Lung (tissue), 17 donors: ENCODE measurements at places on chromosomes 1 and 21. TPM values are rescaled to one million over a fixed set of nuclear protein-coding genes. Genes with fewer than 3 reads are reported as not detected.

- DNase-seq = peak; percentile 40
These were observed 6.4 kb downstream of the PLPPR4 start for GRCh38 chr1:99270646-99271045.

DNA sequence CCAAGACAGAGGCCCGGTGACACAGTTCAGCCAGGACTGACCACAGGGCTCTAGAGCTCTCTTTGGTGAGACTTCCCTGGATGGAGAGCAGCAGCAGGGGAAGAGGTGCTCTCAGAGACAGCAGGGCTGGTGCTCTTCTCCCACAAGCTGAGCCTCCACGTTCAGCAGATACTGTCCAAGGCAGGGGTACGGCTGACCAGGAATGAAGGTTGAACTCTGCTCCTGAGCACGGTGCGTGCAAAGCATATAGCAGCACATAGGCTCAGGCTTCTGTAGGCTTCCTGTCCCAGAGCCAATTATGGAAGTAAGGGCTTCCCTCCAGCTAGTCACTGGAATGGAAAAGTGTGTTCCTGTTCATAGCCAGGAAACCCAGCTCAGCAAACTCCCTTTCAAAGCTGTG, 23.9 kb downstream of the DMBX1 start:
- DNase-seq = no peak

KLHDC9 gene
- polyA plus RNA-seq = 8.6 TPM

DNA sequence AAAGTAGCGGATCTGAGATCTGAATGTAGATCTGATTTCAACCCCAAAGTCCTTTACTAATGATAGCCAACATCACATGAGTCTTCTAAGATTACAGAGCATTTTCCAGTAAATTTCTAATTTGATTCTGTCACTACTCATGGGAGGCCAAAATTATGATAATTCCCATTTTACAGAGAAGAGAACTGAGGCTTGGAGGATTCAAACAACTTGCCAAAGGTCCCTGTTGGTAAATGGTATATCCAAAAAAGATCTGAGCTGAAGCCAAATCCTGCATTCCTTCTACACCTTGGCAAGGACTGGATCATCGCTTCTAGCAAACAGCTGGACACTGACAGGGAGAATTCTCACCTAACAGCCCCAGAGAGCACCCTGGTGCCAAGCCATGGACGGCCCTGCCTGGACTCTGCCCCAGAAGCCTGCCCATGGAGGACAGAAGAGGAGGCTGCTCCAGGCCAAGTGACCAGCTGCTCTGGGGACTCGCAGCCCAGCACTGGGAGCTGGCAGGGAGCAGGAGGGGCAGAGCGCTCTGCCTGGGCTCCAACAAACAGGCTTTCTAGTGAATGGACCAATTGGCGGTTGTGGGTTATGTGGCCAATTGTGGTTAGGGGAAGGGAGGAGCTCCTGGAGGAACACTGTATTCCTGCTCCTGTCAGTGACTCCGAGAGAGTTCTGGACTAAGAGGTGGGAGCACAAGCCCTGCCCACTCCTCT, 6.4 kb upstream of the CSF1 start:
- no peak for DNase-seq

- DNase-seq = no peak
These were observed 44.7 kb upstream of the TENT5B start for GRCh38 chr1:27057389-27057788.

DNA sequence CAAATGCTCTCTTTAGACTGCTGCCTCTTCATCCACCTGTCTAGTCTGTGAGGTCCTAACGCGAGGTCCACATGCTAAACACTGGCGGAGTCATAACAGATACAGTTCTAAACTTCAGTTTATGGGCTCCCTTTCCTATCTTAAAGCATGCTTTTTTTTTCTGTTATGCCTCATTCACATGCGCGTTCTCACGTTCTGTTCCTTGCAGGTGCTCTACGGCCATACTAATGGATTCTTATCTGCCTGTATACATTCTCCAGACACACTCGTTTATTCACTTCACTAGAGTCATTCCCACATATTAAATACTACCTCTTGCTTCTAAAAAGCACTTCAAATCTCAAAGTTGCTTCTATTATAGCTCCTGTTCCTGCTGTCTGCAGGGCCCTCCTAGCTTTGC, 38.7 kb downstream of the PHC2 start:
- no peak for DNase-seq

DNA sequence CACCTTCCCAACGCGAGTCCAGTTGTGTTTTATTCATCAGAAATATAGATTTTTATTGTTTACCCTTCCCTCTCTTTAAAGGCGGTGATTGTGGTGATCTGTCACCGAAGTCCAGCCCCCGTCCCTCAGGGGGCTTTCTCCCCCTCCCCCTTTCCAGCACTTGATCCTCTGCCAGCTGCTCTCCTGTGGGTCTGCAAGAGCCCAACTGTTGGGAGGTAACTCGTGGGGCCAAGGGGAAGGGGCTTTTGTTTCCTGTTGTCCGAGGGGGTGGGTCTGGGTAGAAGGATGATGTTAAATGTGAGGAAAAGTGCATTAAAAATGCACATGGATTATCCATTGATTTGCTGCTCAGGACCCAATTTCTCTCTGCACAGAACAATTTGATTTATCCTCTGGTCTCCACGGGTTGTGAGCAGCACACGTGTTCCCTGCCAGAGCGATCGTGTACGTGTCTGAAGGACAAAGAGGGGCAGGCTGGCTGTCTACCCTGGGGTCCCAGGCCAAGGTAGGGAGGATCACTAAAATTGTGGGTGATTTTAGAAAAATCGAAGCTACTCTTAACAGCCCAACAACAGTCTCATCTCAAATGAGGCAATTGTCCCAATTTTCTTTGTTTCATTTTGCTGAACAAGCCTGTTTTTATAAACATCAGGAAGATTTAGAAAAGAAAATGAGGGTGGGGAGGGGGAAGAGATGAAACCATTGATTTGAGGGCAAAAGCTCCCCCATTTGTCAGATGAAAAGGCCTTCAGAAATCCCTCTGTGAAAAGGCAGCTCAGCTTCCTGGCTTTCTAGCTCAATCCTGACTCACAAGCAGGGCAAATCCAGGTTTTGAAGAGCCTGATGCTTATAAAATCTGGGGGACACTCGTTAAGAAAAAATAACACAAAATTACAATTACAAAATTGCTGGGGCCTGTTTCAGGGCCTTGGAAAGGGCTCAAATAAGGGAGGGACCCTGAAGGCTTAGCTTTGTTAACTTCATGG, 176.2 kb downstream of the RHOU start:
- DNase-seq = no peak

RBP7 gene
- 9.8 TPM for polyA plus RNA-seq

DNA sequence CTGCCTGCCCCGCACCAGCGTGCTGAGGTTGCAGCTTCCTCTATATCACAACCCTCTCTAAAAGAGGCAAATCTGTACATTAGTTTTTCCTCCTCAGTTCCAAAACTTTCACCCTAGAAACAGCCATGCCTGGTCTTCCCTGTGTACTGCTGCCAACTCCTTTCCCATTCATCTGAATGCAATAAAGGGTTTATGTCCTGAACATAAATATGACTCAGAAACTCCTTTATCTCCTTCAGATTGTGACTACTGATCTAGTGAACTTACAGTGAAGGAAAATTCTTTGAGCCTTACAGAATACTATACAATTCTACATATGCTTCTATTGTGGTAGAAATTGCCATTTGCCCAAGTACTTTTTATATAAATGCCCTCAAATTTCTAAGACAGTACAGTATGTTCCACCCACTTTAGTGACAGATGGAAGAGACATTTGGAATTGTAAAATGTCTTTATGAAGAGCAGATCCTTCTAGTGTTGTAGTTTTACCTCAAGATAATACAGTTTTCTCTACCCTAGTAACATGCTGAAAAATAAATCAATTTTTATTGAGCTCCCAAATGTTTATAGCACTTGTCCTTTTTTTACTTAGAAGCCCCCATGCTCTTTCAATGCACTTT, 345.1 kb upstream of the SNX7 start:
- DNase-seq = peak; percentile 35

- DNase-seq = no peak
These were observed 508.6 kb downstream of the RWDD3 start for GRCh38 chr1:95742591-95743089.

GRCh38 chr1:184075055-184076029, 23.8 kb downstream of the TSEN15 start:
- peak; percentile 40 for DNase-seq

DNA sequence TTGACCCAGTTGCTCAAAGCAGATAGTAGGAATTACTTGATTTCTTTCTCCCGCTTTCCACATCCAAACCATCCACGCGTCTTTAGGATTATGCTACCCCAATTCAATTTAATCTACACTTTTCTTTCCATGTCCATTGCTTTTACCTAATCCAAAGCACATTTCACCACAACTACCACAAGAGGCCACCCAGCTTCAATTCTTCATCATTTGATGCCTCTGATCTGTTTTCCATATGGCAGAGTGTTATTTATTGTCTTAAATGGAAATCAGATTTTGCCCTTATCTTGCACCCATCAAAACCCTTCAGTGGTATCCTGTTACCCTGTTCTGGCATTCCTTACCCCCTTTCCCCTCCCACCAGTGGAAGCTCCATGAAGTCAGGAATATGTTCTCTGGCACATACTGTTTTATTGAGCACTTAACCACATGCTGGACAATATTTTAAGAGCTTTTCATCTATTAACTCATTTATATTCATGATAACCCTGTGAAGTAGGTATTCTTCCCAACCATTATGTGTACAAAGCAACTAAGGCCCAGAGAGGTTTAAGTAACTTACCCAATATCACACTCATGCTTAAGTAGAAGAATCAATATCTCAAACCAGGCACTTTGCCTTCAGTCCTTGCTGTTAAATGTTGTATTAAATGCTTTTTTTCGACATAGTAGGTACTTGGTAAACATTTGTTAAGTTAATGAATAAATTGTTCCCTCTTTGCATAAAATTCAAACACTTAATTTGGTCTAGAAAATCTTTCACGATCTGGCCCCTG, 34.6 kb downstream of the CLIC4 start:
- DNase-seq = no peak

AGMAT gene
- polyA plus RNA-seq = 0.46 TPM

GSTM5 gene
- 7.9 TPM for polyA plus RNA-seq

TEX38 gene
- polyA plus RNA-seq = not detected

GRCh38 chr1:105793536-105794146, 1262.8 kb upstream of the PRMT6 start:
- peak; percentile 72 for DNase-seq

DNA sequence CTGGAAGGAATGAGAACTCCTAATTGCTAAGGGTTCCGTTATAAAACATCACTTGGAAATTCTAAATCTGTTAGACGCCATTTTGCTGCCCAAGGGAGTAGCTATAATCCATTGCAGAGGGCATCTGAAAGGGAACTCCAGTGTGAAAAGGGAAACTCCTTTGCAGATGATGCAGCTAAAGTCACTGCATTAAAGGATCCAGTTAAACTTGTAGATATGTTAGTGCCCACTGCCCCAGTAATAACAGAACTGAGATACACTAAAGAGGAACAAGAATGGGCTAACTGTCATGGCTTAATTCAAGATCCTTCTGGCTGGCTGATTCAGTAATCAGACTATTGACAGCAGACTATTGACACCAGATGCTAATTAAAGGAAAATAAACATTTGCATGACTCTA, 81.8 kb upstream of the KIAA0040 start:
- DNase-seq = no peak

DNA sequence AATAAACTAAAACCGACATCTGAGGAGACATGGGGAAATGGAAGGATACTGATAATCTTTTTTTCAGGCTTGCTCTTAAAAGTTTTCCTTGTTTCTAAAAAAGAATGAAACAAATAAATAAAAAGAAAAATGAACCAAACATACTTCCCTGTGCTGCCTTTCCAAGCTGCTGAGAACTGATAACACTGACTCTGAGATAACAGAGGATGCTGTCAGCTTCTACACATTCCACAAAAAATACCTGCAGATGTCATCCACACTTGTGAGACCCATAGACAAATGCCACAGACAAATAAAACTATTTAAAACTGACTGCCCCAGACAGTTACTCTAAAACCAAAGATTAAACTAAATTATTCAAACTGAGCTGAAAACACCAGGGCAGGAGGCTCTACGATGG, 12.0 kb upstream of the OR6K3 start:
- DNase-seq = no peak

- no peak for DNase-seq
These were observed 37.4 kb downstream of the PCAT6 start for GRCh38 chr1:202848191-202848542.

FAM43B gene
- 0.21 TPM for polyA plus RNA-seq

GRCh38 chr1:245829194-245829593, 674.4 kb downstream of the KIF26B start:
- no peak for DNase-seq

GRCh38 chr1:219387211-219387610, 213.5 kb downstream of the LYPLAL1 start:
- no peak for DNase-seq

- DNase-seq = no peak
These were observed 137.8 kb downstream of the LIPI start for GRCh38 chr21:14072761-14073535.

DNA sequence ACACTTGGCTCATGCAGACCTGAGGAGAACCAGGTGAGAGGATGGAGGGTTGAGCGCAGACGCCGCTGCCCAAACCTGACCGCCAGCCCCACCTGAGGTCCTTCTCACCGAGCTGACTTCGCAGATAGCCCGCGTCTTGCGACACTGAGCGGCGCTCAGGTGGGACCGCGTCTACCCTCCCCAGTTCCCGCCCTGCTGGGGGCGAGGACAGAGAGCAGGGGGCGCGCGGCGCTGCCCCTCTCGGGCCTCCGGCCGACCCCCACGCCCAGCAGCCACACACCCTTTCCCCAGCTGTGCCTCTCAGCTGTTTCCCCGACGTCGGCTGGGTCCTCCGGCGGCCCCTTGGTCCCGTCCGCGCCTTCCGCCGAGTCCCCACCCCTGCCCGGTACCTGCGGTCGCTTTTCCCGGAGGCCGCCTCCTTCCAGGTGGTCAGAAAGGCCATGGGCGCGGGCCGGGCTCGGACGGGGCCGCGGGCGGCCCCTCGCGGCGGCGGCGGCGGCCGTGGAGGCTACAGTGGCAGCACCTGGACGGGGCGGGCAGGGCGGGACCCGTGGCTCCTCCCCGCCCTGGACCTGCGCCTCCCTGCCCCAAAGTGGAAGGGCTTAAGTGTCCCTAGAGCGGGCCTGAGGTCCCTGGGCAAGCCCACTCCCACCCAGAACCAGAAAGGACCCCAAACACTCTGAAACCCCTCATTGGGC, 14.4 kb upstream of the TTC39A start:
- DNase-seq = no peak

- DNase-seq = no peak
These were observed 2.0 kb downstream of the GLUL start for GRCh38 chr1:182389619-182390047.

GNAT2 gene
- 0.24 TPM for polyA plus RNA-seq

DNA sequence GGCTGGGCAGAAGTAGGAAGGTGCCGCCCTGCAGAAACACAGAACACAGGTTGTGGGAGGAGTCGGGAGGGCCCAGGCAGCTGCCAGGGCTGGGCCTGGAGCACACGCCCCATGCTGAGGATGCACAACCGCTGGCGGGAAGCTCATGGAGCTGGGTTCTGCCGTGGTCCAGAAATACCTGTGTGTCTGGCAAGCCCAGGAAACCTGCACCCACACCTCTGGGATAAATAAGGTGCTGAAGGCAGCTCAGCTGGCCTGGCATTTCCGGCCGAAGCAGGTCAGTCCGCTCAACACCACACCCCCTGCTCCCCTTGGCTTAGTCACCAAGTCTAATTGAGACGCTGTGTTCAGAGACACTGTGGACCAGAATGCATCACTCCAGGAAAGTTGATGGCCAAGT, 32.1 kb downstream of the CTNNBIP1 start:
- no peak for DNase-seq

OLFML2B gene
- 52.2 TPM for polyA plus RNA-seq

GRCh38 chr1:228185641-228185965, 20.0 kb downstream of the IBA57 start:
- no peak for DNase-seq

ADCY10 gene
- polyA plus RNA-seq = 0.06 TPM

- DNase-seq = no peak
These were observed 7.6 kb upstream of the CA14 start for GRCh38 chr1:150249936-150250335.
